NCI-H510A treated with DMSO at 0.1 percent for 48 hours (cell line): ENCODE measurements at places on chromosomes 1 and 21.

GRCh38 chr1:209805341-209805781 is 581 bp downstream of the IRF6 start:
- peak; percentile 33 for DNase-seq

GRCh38 chr1:184791550-184791900 is 36.9 kb upstream of the EDEM3 start:
- no peak for DNase-seq

- no peak for DNase-seq
These were observed 282.5 kb downstream of the VAV3 start for GRCh38 chr1:107682467-107682866.

DNA sequence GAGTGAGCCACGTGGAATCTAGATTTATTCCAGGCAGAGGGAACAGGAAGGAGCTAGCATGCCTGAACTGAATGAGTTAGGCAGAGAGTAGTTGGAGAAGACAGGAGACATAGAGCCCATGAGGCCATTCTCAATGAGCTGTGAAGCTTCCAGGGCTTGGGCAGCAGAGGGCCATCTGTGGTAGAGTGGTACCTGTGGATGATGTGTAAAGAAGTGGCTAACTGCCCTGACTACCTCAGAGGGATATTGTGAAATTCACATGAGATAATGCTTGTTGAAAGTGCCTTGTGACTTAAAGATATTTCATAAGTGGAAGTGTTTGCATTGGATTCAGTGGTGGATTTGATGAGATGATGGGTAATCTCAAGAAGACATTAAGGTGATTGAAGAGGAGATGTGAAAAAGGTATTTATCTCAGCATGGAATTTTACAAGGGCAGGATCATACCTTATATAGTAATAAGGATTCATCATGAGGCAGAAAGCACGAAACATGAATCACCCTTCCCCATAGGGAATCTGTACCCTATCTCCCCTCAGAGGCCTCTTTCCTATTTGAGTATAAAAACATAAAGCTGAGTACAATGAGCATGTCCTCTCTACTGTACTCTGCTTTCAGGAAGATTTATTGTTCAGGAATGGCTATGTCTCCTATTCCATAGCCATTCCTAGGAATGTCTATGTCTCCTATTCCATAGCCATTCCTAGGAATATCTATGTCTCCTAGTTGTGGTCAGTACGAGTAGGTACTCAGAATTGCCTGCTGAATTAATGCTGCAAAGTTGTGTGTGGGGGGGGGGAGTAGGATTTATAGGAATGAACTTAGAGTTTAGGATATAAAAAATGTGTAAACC is 146.8 kb downstream of the PAPPA2 start:
- no peak for DNase-seq

DNA sequence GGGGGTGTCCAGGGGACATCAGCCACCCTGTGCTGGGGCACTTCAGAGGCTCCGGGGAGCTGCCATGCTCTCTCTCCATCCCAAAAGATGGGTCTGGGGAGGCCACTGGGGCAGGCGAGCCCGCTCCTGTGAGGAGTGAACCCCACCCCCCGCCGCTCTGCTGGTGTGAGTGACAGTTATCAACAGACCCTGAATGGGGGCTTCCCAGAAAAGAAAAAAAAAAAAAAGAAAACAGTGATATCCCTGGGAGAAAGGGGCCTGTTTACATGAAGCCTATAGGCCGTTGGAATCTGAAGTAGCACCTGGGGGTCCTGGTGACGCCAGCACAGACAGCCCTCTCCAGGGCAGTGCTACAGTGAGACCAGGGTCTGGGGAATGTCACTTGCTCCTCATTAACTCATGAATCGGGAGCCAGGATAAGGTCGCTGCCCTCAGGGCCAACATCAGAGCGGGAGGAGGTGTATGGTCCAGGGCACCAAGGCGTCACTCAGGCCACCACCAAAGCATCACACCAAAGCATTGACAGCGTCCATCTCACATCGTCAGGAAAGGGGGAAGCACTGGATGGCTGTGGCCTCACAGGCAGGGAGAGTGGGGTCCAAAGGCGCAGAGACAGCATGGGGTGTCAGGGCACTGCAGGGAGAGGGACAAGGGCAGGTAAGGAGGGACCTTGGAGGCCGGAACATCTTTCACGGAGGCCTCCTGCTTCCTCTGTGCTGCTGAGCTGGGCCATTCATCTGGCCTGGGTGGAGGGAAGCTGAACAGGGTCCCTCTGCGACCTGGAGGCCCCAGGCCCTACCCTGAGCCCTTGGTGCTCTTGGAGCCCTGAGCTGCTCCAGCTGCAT is 8.4 kb upstream of the NPHP4 start:
- no peak for DNase-seq

DNA sequence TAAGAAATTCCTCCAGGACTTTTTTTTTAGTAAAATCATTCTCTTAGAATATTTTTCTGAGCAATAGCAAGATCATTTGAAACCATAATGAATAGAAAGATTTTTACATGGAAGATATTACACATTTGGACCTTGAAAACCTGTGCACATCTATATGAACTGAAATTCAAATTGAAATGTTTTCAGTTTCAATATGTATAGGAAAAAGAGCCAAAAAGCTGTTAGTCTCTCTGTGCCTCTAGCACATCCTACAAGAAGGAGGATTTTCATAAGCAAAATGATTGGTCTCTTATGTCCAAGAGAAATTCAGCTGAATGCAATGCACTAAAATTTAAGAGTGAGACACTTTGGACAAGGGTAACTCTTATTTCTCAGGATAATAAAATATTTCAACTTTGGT is 8.2 kb downstream of the HMCN1 start:
- no peak for DNase-seq
